ENCODE measurements at places on chromosomes 2 and 18.

- no peak for DNase-seq
These were observed 380.6 kb downstream of the FBXO15 start for GRCh38 chr18:73766910-73767515.

DNA sequence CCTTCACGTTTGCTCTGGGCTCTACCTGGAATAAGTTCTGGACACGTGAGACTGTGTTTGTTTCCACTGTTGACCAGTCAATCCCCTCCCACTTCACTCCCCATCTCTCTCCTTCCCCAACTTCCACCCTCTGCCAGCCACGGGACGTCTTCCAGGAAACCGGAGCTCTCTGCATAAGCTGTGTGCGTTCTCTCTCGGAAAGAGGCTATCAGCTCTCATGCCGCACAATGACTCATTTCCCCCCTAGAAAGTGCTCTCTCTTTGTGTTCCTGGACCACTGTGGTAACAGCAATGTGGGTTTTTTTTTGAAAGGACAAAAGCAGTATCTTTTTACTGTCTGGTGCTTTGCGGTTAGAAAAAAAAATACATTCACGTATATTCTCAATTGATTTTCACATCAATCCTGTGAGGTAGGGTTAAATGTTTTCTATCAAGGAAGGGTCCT, 10.2 kb downstream of the PROKR1 start:
- DNase-seq, result peak; percentile 65

GRCh38 chr2:8630676-8631464, 51.0 kb upstream of the ID2 start:
- no peak for DNase-seq

GRCh38 chr18:58544616-58545337, 84.1 kb downstream of the ALPK2 start:
- DNase-seq, result peak; percentile 58

- DNase-seq, result no peak
These were observed 40.6 kb upstream of the PGAP1 start for GRCh38 chr2:196967116-196967515.

GRCh38 chr2:109637749-109638570, 23.8 kb downstream of the SOWAHC start:
- no peak for DNase-seq

DNA sequence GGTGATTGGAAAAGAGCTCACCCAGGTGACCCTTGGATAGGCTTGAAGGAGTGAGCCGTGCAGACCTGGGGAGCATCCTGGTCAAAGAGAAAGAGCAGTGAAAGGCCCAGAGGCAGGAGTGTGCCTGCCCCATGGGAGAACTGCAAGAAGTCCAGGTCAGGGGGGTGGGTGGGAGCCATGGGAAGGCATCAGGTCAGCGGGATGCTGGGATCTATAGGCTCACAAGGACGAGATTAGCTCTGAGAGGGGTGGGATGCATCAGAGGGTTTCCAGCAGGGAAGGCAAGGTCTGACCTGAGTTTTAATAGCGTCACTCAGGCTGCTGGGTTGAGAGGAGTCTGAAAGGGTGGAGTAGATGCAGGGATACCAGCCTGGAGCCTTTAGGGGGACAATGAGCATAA, 158.6 kb downstream of the SMAD7 start:
- DNase-seq, result no peak

DNA sequence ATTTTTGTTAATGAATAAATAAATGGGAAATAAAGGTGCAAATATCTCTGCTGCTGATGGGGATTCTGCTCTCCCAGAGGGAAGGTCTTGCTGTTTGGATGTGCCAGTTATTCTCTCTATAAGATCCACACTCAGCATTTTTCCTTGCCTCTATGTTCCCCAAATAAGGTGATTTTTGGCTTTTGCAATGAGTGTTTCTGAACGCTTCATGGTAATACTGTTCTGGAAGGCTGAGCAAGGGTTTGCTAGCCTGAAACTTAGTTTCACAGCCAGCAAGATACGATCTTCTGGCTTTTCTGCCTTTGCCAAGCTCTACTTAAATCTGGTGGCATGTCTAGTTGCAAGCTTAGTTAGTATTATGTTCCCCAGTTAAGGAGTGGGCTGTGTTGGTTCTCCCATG, 114.6 kb downstream of the LPIN1 start:
- DNase-seq, result no peak

DNA sequence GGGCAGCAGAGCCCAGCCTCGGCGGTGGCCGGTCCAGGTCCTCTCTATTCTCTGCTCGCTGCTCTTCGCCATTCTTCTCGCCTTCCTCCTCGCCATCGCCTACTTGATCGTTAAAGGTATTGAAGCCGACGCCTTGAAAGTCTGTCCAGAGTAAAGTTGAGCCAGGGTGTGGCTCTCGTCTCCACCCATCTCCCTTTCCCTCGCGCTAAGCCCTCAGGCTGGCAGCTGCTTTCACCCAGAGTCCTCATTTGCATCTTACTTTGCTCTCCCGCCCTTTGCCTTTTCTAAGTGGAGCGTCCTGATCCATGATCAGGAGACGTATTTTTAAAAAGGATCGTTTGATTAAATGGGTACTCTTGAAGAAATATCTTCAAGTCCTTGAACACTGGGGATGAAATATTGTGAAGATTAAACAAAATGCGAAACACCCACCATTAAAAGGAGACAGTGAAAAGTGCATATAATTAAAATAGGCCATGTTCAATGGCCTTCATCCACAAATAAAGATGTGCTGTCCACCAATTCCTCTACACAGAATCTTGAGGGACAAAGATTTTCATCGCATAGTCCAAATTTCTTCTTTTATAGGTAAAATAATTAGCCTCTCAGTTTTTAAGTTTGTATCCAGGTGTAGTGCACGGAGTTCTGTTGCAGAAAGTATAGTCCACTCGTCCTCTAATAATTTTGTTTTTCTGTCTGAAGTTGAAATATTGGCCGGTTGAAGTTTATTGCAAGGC, 657 bp downstream of the ARL6IP6 start:
- DNase-seq, result peak; percentile 60

DNA sequence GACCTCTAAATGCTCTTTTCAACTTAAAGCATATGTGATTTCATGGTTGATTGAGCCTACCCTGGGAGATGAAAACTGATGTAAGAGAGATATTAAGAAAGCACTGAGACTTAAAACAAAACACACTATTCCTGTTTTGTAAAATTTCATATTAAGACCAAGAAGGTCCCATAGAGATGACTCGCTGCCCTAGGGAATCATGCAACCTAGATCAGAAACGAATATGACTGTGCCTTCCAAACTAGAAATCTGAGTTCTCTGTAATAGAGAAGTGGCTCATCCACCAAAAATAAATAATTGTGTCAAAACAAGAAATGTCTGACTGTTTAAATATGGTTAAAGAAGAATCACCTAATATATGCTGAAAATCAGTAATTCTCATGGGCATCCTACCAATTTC, 776.8 kb upstream of the SOX11 start:
- DNase-seq, result no peak

GRCh38 chr18:54261894-54262293, 7.4 kb upstream of the POLI start:
- DNase-seq, result peak; percentile 75

GRCh38 chr2:191148791-191149190, 2.0 kb downstream of the STAT4 start:
- DNase-seq, result no peak

GRCh38 chr2:19361325-19361990, 3.0 kb upstream of the OSR1 start:
- DNase-seq, result peak; percentile 27

- no peak for DNase-seq
These were observed 38.4 kb downstream of the METAP1D start for GRCh38 chr2:172038121-172038520.

- no peak for DNase-seq
These were observed 296 bp downstream of the TTC21B start for GRCh38 chr2:165953306-165953654.

GRCh38 chr2:6372317-6372901, 493.3 kb downstream of the CMPK2 start:
- no peak for DNase-seq

- no peak for DNase-seq
These were observed 1624.1 kb upstream of the ZEB2 start for GRCh38 chr2:146143971-146144370.

GRCh38 chr2:130372833-130373807, 17.3 kb downstream of the PTPN18 start:
- no peak for DNase-seq

- DNase-seq, result no peak
These were observed 96.6 kb downstream of the RAPH1 start for GRCh38 chr2:203438528-203438927.

DNA sequence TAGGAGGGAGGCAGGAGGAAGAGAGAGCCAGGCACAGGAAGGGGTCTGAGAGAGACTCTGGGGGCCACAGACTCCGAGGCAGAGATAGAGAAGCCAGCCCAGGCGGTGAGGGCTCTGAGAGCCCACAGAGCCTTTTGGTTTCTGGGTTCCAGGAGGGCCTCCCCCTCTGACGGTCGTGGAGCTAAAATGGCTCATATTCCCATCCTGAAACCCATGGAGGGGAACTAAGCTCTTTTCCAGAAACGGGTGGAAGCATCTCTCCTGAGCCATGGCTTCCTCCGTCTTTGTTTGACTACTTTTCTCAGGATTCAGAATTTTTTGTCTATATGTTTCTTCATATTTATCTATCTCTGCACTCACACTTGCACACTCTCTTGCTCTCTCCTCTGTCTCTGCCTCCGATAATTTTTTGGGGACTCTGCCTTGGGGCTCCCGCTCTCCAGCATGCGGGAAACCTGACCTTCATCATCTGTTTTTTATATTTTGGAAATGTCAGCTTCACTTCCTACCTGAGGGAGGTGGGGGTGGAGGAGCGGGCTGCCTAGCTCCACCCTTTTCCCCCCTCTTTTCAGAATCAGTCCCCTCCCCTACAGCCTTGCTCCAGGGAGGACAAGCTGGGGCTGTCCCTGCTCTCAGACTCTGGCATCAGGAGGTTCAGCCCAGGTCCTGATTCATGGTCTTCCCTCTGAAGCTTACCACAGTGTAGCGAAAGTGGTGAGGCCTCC, 5.0 kb upstream of the PKDCC start:
- DNase-seq, result no peak

GRCh38 chr18:10121786-10122515, 208.1 kb downstream of the VAPA start:
- no peak for DNase-seq

DNA sequence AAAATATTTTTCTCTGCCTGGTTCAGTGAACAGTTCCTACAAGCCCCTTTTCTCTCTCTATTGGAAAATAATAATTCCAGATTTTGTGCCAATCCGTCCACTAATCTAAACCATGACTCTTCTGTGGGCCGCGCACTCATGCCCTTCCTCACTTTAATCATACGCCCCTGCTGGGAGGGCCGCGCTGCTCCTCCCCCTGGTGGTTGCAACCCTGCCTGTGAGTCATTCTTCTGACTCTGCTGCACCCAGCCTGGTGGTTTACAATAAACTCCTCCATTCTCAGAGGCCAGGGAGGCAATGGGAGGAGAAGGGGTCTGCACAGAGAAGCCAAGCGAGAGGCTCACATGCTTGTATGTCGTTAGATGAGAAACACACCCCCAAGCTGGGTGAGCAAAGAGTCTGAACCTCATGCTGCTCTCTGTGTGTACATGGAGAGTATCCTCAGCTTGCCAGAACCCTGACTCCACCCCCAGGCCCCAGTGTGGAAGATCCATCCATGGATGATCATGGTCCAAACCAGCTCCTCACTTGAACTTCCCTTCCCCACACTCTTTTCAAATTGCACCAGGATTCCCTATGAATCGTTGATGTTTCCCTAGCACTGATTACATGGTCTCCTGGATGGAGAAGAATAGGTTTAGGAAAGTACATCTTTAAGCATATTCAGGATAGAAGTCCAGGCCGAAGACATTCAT, 228.9 kb downstream of the ANKRD30B start:
- no peak for DNase-seq

- no peak for DNase-seq
These were observed 713.5 kb downstream of the LRP1B start for GRCh38 chr2:141417246-141417797.

All from activated CD4-positive, alpha-beta T cell treated with anti-CD3 and anti-CD28 coated beads, Interleukin-2, amount 50 U/mL, for 48 hours (primary cell).